ENCODE measurements at places on chromosomes 1 and 21.

- DNase-seq = no peak
Observed at GRCh38 chr21:28640326-28640725, 352.4 kb downstream of the LTN1 start.

DNA sequence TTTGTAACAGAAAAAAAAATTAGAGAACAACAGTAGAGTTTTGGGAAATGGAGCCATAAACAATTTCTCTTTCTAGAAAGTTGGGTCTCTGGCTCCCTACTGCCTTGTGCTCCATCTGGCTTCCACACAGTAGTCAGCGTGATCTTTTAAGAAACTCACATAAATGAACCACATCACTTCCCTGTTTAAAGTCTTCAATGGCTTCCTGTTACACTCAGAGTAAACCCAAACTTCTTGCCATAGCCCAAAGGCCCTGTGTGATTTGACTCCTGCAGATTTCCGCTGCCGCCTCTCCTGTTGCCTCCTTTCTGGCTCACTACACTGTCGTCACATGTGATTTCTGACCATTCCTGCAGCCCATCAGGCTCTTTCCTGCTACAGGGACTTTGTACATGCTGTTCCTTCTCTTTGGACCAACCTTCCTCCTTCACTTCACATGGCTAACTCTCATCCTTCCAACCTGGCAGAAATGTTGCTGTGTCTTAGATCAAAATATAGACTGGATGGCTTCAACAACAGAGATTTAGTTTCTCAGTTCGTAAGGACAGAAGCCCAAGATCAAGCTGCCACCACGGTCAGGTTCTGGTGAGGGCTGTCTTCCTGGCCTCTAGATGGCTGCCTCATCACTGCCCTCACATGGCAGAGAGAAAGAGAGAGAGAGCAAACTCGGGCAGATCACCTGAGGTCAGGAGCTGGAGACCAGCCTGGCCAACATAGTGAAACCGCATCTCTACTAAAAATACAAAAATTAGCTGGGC, 34.0 kb downstream of the OPRD1 start:
- DNase-seq = no peak

DNA sequence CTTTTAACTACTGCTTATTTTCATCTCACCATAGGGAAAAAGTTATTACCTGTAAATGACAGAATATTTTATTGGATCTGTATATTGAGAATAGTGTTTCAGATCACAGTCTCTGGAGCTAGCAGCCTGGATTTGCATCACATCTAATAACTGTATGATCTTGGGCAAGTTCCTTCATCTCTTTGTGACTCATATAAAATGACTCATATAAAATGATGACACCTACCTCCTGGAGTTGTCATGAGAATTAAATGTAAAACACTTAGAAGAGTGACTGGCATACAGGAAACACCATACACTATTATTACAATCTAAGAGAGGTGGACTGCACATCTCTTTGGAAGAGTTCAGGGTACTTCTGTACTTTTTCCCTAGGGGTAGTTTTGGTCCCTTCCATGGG, 421.3 kb downstream of the NEGR1 start:
- no peak for DNase-seq

- DNase-seq = no peak
Observed at GRCh38 chr1:46362158-46362557, 21.6 kb downstream of the NSUN4 start.

DNA sequence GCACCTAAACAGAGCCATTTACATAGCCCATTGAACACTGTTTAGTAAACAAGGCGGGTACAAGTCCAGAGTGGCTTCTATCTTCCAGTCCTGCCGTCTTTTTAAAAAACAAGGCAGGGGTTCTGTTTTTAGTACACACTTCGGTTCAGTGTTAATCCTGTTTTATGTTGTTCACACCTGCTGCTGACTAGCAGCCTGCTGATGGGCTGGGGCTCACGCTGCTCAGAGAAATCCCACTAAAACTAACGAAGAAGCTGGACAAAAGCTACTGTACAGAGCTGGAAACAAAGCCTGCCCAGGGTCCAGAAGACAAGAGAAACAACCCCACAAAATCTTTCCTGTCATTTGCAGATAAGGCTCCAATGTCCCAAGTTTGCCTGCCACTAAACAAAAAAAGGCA, 13.2 kb downstream of the ESRRG start:
- DNase-seq = no peak

Measured in CD4-positive, alpha-beta T cell treated with Interleukin-6 at 100 ng/mL for 8 hours (primary cell).